ENCODE measurements at places on chromosomes 1 and 21.
A peak's percentile ranks its signal among the peaks of the same experiment; 100 is the strongest.

DNA sequence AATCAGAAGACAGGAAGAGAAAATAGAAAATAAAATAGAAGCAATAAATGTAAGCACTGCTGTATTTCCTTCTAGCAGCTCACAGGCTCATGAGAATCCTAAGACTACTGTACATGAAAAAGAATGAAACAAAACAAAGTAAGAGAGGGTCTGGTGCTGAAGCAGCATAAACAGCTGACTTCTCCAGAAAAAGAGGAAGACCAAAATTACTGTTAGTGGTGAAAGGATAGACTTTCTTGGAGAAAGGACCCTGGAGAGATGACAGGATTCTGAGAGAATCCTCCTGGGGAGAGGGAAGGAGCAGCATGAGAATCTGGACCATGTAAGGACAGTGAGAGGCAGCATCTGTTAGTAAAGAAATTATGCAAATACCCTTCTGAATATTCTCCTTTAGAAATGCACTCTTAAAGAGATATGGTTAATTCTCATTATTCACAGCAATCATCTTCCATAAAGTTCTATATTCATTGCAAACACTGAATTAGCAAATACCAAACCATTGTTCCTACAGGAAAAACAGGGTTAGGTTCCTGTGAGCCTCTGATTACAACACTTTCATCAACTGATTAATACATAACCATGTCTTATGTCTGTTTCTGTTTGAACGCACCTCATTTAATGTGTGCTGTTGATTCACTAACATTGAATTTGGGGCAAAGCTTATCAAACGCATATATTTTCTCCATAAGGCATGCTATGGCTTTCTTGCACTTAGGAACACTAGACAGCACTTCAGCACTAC is 17.0 kb downstream of the SLC25A24 start:
- DNase-seq, result no peak

DNA sequence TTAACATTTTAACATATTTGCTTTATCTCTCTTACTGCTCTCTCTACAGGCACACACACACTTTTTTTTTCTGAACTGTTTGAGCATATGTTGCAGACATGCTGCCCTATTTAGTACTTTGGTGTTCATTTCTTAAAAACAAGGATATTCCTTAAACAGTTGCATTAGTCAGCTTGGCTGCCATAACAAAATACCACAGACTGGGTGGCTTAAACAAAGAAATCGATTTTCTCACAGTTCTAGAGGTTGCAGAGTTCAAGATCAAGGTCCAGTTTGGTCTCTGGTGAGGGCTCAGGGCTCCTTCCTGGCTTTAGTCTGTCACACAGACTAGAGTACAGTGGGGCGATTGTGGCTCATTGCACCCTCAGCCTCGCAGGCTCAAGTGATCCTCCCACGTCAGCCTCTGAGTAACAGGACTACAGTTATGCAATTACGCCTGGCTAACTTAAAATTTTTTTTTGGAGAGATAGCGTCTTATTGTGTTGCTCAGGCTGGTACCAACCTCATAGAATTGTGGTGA is 46.7 kb downstream of the RPRD2 start:
- peak; percentile 54 for DNase-seq

DNA sequence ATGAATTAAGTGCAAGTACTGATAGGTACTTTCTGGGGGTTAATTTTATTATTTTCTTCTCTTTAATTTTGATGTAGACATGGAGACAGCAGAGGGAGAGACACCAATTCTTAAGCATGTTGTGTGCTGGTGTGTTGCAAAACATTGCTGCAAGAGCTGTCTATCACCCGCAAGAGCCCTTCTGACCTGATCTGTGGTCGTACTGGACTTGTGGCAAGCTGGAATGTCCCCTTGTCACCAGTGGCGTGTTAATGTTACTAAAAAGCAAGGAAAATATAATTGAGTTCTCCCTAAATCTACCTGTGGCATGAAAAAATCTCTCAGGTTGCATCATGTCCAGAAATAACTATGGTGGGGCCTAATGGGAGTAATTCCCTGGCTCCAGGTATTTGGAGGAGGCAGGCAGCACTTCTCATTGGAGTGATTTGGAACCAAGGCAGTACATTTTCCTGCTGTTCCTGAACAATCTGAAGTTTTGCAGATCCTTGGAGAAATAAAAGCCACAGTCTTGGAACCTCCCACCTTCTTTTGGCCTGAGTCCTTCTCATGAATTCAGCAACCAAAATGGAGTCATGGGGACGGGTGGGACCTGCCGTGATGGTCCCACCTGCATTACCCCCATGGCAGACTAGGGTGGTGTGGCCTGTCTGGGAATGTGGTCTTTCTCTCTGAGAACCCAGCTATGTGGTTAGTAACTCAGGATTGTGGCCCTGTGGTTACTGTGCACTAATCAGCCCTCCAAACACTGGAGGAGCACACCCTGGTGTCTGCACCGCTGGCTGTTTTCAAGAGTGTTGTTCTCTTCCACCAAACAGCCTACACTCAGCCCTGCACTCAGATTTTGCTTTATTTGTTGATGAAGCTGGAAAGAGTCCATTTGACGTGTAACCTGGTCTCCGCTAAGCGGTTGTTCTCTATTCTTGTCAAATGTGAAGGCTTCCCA is 57.4 kb downstream of the GALNT2 start:
- no peak for DNase-seq

DNA sequence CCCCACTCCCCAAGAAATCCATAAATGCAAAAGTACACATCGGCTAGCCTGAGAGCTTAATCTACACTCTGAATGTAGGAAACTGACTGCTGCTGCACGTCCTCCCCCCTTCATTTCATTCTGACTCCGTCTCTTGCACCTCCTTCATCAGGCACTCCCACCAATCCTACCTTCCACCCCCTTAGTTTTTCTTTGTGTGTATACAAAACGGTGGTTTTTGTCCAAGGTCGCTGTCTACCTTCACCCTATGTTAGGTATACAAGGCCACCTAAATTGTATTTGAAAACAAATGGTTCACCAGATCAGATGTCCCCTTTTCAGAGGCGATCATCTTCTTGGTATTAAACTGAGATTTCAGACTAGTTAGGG is 1.9 kb downstream of the WDR26 start:
- DNase-seq, result no peak

GRCh38 chr1:40047769-40048168 is 7.2 kb downstream of the CAP1 start:
- DNase-seq, result no peak

DNA sequence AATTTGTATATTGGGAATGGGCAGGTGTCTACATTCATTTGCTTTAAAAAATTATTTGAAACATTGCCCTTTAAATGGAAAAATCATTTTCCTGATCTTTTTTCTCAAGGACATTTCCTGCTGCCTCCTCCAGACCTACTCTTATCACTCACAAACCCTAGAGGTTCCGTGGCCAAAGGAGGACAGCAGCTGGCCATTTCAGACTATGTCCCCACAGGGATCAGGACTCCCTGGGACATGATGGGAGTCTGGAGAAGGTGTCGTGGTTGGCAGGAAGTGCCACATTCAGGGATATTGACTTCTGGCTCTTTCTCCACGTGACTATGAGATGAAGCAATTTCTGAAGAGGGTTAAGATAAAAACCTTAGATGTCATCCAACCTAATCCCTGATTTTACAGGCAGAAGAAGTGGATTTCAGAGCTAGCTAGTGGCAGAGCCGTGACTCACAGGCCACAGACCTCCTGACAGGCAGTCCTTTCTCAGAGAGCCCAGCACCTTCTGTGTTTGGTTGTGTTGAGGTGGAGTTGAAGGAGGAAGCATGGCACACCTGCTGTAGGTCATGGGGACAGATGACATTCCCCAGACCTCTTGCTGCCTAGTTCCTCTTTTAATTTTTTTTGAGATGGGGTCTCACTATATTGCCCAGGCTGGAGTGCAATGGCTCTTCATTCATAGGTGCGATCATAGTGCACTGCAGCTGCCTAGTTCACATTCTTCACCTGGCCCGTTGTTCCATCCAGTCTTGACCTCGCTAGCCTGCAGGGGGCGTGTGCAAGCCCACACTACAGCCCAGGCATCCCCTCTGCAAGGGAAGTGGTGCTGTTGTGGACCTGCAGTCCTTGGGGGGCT is 25.5 kb upstream of the IL10 start:
- no peak for DNase-seq

DNA sequence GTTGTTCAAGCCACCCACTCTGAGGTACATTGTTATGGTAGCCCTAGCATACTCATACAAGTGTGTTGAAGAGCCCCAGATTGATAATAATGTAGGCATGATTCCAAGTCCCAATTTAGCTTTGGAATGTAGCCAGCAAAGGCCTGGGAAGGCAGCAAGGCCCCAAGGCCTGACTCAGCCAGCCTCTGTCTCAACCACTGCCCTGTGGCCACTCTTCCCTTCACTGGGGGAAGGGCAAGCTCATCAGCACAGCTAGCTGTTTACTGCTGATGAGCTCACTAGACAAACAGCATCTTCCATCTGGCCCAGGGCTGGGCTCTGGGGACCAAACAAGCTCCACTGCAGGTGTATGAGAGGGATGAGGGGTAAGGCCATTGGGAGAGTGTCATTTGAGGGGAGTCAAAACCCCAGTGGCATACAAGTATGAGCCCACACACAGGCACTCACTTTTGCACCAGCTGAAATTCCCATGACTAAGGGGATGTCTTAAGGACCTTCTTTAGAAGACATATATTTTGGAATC is 2.2 kb upstream of the IRF6 start:
- peak; percentile 94 for DNase-seq

DNA sequence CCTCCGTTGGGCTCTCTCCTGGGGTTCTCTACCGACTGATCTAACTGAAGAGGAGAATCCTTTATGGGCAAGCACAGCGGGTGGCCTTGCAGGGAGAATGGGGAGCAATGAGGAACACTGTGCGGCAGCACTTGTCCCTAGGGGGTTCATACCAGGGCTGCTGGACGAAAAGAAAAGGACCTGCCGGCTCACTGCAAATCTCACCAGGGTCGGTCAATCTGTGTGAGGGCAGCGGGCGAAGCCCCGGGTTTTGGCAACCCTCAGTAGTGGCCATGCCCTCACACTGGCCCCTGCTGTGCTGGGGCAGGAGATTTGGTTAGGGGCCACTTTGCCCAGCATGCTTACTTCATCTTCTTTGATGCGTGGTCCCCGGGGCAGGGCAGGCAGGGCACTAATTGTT is 5.9 kb downstream of the LHX9 start:
- no peak for DNase-seq

DNA sequence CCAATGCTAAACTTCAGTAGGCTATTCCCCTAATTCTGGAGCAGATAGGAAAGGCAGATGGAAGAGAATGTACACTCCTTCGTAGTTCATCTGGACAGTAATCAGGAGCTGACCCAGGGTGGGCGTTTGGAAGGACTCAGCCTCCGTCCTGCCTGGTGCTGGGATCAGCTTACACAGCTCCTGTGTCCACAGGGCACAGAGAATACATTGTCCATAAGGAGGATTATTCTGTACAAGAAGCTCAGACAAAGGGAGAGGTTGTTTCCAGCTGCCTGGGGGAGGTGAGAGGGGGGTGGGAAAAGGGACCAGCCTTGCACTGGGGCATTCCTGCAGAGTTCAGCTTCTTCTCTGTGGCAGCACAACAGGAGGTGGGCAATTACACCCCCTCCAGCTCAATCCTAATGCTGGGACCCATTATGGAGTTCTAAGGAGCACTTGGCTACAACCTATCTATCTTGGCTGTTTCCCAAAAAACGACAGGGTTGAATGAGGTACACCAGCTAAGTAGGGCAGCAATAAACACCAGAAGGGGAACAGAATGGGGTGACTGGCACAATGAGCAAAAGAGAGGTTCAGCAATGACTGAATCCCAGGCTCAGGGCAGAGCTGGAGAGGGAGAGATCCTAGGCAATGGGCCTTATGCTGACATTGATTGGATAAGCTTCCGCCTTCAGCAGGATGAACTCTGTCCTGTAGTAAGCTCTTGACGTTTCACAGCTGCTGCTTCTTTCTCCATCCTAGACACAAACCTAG is 7.4 kb downstream of the MED8 start:
- peak; percentile 41 for DNase-seq

DNA sequence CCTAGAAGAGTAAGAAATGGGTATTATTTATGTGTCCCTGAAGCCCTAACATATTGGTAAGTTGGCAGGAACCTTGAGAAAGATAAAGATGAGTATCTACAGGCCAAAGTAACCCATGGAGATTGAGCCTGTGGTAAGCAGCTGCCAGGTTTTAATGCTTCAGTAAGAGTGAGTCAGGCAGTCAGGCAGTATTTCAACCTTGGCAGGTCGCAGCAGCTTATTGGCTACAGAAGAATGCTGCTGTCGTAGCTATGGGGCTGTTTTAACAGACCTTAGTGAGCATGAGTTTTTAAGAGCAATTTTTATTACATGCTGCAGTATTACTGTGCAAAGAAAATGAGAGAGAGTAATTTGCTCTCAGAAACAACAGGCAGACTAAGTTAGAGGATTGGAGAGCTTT is 10.3 kb upstream of the SLC30A10 start:
- no peak for DNase-seq

- DNase-seq, result no peak
Measured at GRCh38 chr1:205967554-205968335, 24.5 kb upstream of the SLC26A9 start.

DNA sequence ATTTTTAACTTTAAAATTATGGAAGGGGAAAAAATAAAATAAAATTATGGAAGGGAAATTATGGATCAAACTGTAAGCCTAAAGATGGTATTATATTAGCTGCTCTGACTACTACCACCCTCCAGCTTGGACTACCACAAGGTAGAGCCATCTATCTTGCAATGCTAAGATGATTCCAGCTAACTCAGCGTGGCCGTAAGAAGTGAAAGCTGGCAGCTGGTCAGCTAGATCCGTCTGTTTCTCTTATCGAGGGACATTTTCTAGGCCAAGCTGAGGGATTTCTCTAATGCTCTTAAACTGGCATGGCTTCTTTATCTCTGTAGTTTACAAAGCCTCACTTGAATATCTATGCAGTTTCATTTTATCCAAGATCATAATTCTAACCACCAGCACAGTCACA is 31.5 kb downstream of the LYST start:
- DNase-seq, result peak; percentile 75

GRCh38 chr1:236645016-236645680 is 40.8 kb upstream of the HEATR1 start:
- DNase-seq, result no peak

GRCh38 chr1:233665575-233666270 is 51.8 kb downstream of the KCNK1 start:
- DNase-seq, result no peak

- DNase-seq, result no peak
Measured at GRCh38 chr1:38059635-38060250, 13.2 kb upstream of the POU3F1 start.

DNA sequence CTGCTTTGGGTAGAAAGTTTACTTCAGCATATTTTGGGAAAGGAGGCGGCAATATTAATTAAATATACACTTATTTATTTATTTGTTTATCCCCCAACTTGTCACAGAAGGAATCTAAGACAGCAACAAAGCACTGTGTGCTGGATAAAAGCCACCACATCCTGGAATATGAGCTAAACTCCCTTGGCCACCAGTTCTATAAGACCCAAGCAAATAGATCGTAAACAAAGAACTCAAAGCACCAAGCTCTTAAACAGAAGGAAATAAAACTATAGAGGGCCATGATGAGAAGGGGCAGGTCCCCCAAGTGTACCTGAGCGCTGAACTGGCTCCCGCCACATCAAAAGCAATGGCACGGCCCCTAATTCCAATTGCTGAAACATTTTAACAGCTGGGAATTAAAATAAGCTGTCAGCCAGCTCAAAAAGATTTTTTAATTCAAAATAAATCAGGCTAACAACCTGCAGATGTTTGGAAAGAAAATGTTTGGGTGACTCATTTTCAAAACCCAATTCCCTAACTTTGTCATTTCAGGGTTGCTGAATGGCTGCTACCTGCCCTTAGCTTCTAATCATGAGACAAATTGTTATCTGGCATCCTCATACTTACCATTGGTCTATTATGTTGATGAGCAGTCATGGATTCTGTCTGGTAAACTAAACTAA is 127.1 kb downstream of the SLC30A10 start:
- DNase-seq, result no peak
